ENCODE measurements at places on chromosomes 2 and 18.

- DNase-seq: no peak
These were observed 7.8 kb downstream of the ANTXR1 start for GRCh38 chr2:69020496-69021426.

DNA sequence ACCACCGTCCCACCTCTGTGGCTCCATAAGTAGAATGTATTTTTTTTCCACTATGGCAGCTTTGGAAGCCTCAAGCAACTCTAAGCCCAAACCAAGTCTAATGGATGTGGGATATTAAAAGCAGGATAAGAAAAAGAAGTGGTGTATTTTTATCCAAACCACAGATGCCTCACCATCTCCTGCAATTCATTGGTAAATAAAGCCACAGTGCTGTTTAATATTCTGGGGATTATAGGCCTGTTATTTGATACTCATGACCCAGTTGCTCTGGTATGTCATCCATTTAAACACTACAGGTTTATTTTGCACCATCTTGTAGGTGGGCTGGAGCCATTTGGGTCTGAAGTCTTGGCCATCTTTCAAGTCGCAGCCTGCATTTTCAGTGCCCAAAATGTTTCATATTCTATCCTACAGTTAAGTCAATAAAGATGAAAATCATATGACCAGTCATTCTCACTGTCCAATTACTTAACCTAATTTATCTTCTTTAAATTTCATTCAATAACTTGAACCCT is 279.5 kb upstream of the EPHA4 start:
- no peak for DNase-seq

- DNase-seq: peak; percentile 57
These were observed 764 bp downstream of the MBD2 start for GRCh38 chr18:54223568-54224241.

DNA sequence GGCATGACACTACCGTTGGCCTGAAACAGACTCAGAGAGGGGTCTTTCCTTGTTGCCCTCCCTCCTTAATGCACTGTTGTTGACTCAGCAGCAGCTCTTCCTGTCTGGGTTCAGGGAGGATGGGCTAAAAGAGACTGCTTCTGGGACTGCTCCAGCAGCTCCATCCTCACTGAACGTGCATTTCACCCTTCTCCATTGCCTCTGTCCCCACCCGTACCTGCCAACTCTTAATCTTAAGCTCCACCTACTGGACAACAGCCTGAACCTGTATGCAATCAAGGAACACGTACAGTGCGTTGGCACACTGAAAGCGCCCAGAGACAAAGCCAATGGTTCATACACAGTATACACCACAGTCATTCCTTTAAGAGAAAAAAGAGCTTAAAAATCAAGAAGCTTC is 230.8 kb upstream of the RAB6C start:
- peak; percentile 23 for DNase-seq

- no peak for DNase-seq
These were observed 437.1 kb downstream of the DCDC2C start for GRCh38 chr2:4140281-4140970.

DNA sequence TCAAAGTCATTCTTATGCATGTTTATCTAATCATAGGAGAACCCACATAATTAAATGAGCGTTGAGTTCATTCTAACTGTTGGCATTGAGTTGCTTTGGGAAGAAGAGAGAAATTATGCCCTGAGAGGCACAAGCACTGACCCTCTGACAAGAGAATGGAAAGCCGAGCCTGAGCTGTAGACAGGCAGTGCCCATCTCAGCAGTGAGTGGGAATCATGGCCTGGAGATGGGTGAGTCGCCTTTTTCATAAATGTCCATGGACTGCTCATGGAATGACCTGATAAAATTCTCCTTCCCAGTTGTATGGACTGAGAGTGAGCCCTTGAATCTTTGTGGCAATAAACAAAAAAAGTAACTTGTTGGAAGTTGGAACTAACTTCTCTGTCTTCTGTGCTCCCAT is 21.4 kb upstream of the MYO3B start:
- DNase-seq: no peak

DNA sequence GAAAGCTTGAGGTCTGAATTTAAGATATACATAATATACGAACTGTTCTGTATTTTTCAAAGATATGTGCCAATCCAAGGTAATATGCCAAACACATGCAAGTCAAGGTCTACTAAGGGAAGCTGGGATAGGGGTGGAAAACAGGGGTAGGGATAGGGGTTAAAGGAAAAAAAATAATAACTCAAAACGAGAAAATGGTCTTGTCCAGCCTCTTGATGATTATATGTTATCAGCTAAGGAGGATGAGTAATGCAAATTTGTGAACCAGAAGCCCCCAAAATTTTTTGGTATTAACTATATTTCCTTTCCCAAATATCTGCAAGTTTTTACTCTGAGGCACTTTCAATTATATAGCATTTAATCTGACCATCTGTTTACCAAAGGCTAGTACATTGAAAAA is 219.3 kb downstream of the ZEB2 start:
- no peak for DNase-seq

DNA sequence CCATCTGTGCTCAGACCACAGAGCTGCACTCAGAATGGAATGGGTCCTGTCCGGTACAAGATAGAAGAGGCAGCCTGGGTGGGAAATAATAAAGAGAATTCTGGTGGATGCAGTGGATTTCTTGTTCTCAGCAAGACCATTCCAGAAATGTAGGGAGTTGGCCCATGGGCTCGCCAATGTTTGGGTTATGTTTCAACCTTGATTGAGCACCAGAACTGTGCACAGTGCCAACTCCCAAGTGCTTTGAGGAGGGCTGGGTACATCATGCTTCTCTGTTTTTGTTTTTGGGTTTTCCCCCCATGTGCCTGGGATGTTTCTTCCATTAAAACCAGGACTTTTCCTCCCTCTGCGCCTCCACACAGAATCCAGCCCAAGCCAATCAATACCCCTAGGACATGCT is 304.1 kb downstream of the TNS1 start:
- DNase-seq: no peak

DNA sequence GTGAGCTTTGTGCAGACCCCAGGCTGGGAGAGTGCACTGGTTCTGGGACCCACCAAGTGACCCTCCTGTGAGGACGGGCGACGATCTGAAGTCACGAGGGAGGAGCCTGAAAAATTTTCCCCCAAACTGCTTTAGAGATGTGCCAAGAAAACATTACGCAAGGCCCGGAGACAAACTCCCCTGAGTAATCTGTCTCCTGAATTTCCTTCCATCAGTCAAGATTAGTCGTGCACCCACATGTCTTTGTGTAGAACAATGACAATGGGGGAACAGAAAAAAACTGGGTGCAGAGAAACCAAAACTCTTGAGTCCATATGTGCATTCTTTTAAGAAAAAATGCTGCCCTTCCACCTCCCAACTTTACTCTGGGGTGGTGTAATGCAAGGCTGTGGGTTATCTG is 12.6 kb upstream of the NCK2 start:
- no peak for DNase-seq

- DNase-seq: peak; percentile 72
These were observed 1.9 kb upstream of the ESPNL start for GRCh38 chr2:238097988-238098871.

DNA sequence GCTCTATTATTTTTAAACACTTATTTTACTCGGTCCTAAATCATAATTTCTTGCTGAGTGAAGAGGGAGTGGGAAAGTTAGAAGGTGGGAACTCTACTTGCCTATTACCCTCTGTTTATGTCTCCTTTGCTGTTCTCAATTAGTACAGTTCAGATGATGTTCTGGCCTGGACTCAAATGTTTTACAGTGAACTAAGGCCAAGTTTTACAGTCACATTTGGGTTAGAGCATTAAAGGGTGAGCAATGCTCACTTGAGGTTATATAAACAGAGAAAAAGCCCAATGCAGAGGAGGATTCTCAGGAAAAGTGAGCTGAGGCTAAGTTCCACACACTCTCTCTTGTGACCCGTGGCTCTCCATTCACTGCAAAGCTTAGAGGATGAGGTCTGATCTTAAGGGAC is 52.4 kb downstream of the ITSN2 start:
- DNase-seq: no peak

DNA sequence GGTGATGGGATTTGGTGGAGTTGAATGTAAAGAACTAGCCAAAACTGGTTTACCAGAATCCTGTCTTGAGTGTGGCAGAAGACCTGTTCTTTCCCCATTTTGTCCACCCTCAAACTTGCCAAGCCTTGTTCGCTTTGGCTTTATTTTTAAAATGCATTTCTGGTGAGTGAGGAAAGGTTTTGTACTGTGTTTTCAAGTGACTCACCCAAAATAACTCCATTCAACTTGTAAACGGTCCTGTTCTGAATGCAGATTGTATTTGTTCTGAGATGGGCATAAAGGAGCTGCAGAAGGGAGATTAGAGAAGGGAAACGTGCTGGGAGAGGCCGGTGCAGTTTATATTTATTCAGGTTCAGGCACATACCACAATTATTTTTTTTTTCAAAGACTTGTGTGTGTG is 5.3 kb upstream of the ITPRID2 start:
- DNase-seq: no peak

DNA sequence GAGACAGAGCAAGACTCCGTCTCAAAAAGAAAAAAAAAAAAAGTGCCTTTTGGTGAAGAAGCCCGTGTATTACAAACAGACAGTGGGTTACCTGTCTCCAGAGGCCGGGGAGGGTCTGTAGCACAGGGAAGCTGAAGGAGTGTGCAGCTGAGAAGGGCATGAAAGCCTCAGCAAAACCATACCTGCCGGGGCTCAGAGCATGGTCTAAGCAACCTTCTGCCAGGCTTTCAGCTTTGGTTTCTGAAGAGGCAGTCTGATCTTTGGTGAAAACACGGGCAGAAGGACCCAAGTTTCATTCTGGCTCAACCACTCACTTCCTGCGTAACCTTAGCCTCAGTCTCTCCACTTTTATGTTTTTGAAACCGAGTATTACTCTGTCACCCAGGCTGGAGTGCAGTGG is 21.5 kb downstream of the SH2D6 start:
- no peak for DNase-seq
